ENCODE measurements at places on chromosomes 6 and 20. TPM values are rescaled to one million over a fixed set of nuclear protein-coding genes. Genes with fewer than 3 reads are reported as not detected.

Gene BEND6
- total RNA-seq: not detected

Gene ID1
- 3.5 TPM for total RNA-seq

DNA sequence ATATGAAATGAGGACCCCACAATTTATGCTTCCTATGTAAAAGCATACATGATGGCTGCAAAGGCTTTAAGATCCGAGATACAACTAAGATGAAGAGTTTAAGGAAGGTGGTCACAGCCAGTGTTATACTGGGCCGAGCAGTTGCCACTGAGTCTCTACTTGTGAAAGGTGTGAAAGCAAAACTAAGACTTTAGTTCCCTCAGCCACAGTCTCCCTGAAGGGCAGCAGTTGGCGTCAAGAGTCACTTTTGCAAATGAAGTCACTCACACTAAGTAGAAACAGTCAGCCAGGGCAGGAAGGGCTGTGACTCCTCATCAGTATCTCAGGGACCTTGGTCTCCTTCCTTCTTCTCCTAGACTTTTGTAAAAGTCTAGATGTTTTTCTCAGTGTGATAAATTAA is 191.6 kb upstream of the MCHR2 start:
- no peak for DNase-seq
- H3K27ac ChIP-seq: no peak overlapping the region
- H3K4me1 ChIP-seq: peaks cover 2% of the 10 kb centered on the region

DNA sequence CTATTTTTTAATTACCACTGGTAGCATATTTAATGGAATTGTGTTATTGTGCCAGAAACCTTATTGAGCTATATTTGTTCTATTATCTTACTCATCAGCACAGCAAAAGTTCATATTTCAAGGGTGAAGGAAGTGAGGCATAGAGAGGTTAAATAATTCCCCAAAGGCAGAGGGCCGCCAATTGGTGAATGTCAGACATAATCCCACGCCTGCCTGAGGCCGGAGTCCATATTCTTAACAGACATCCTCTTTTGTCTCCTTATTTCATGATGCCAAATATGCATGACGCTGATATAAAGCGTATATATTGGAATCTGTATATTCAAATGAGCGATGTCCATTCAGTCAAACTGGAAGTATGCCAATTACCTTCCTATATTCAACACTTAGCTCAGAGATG is 505.0 kb upstream of the SLC35B3 start:
- H3K4me3 ChIP-seq: no peak overlapping the region
- no peak for DNase-seq
- no peak overlapping the region for H3K27ac ChIP-seq
- H3K4me1 ChIP-seq: no peaks in the 10 kb centered on the region
- no peaks in the 10 kb centered on the region for H3K36me3 ChIP-seq

GRCh38 chr20:50376888-50377459 is 133.2 kb upstream of the PTPN1 start:
- no peak for DNase-seq
- no peaks in the 10 kb centered on the region for H3K36me3 ChIP-seq
- H3K4me1 ChIP-seq: peaks cover 17% of the 10 kb centered on the region
- peaks cover 7% of the 10 kb centered on the region for H3K27me3 ChIP-seq
- H3K27ac ChIP-seq: no peak overlapping the region

DNA sequence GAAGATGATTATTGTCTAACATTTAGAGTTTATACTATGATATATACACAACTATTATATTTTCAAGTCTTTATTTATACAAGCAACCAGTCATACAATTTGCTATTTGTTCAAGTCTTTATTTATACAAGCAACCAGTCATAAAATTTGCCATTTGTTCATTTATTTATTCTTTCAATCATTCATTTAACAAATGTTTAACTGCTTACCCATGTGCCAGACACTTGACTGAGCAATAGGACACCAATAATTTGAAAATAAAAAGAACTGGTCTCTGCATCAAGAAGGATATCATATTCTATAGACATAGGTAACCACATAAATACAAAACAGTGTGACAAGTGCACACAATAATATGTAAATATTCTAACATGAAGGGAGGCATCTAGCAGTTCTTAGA is 20.3 kb downstream of the GRIK2 start:
- no peaks in the 10 kb centered on the region for H3K4me1 ChIP-seq
- no peak overlapping the region for H3K27ac ChIP-seq
- no peak overlapping the region for H3K4me3 ChIP-seq
- H3K36me3 ChIP-seq: no peaks in the 10 kb centered on the region
- no peaks in the 10 kb centered on the region for H3K27me3 ChIP-seq
- DNase-seq: no peak

DNA sequence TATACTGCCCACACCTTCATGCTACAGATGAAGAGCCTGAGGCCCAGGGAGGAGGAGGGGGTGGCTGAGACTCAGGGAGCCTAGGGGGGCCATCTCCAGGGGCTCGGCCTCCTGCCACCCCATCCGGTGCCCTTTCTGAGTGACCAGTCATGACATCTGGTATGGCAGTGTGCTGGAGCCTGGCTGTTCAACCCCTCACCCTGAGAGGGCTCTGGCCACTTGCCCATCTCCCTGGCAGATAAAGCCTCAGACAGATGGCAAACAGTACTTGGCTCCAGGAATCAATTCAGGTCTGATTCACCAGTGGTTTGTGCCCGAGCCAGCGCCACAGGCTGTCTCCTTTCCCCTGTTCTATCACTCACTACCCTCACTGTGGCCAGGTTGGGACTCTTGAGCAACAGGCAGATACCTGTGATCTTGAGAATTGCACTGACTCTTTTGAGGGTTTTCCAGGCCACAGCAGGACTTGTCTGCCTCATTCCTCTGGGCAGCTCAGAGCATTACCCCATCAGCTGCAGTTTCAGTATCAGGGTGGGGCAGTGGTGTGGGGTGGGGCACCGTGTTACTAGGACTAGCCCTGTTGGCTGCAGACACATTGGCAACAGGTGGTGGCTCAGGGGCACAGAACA is 22.8 kb downstream of the SRSF3 start:
- H3K27ac ChIP-seq: no peak overlapping the region
- H3K27me3 ChIP-seq: no peaks in the 10 kb centered on the region
- peaks cover 4% of the 10 kb centered on the region for H3K36me3 ChIP-seq
- no peak for DNase-seq

- peak; percentile 15 for DNase-seq
- H3K36me3 ChIP-seq: no peaks in the 10 kb centered on the region
These were observed 563 bp downstream of the MGME1 start for GRCh38 chr20:17969278-17969883.
